ENCODE measurements at places on chromosomes 7 and 10.
A peak's percentile ranks its signal among the peaks of the same experiment; 100 is the strongest.

GRCh38 chr7:139673230-139673629 is 104.6 kb downstream of the HIPK2 start:
- peak; percentile 35 for DNase-seq

DNA sequence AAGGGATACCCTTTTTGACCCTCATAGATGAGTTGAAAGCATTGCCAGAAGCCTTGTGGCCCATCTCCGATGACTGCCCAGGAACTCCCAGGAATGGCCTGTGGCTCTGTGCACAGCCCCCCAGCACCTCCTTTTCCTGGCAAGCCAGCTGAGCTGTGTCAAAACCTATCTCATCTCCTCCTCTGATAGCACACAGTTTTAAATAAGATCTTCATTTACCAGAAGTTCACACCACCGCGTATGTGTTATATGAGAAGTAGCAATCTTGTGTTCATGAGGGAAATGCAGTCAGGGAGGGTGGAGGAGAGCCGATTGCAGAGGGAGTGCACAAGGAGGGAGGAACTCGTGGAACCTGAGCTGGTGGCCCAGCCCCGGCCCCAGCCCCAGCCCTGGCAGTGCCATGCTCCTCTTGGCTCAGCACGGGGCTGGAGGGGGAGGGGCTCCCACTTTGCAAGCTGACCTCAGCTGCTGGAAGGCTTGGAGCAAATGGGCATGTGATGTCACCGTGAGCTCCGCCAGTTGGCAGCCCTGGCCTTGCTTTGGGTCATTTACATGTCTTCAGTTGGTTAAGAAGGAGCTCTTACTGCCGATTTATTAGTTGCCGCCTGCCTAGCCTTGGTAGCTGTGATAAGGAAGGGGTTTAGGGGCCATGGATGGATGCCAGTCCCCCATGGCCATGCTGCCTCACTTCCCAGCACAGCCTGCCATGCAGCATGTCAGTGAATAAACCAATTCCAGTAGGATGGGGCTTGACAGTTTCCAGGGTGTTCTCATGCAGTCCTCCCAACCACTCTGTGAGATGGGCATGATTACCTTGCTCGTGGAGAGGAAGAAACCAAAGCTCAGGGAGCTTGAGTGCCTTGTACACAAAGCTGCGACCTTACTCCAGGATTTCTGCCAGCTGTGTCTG is 20.0 kb downstream of the UNC5B start:
- DNase-seq: no peak

GRCh38 chr10:114632869-114633715 is 25.0 kb downstream of the ABLIM1 start:
- DNase-seq: no peak

DNA sequence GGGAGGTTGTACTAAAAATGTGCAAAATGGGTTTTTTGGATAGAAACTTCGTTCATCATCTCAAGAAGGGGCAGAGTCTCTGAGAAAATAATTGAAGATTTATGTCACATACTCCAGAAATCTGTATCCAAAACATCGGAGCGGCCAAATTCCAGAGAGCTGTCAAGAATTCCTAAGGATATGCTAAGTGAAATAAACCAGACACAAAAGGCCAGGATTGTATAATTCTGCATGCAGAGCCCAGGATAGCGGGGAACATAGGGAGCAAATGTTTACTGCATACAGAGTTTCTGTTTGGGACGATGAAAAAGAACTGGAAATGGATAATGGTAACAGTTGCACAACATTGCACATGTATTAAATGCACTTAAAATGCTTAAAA is 224.2 kb upstream of the AUTS2 start:
- peak; percentile 7 for DNase-seq

- no peak for DNase-seq
These were observed 80.1 kb downstream of the EMX2 start for GRCh38 chr10:117622471-117623184.

DNA sequence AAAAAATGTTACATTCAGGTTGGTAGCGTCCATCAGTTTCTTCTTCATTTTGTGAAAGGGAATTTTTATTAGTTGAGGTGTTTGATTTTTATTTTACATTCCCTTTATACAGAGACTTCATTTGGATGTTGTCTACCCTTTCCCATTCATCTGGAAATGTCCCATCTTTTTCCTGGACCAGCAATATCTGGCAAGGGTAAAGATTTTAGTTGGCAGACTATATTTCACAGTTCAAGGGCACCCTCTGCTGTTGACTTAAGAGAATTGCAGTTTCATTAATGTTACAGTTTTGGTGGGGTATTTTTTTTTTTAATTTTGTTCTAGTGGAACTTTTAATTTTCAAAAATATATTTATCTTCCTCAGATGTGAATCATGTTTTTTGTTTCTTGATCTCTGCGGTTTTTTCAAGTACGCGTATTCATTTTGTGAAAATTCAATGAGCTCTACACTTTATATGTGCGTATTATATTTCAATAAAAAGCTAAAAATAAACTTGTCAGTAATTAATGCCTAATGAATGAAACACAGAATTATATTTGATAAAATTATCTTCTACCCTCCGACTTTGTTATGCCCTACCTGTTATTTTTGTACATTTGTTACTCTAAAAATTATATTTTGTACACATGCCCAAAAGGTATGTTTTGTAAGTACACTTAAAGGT is 97.9 kb upstream of the KLF14 start:
- DNase-seq: no peak

GRCh38 chr7:157352516-157352915 is 15.7 kb downstream of the DNAJB6 start:
- DNase-seq: no peak

DNA sequence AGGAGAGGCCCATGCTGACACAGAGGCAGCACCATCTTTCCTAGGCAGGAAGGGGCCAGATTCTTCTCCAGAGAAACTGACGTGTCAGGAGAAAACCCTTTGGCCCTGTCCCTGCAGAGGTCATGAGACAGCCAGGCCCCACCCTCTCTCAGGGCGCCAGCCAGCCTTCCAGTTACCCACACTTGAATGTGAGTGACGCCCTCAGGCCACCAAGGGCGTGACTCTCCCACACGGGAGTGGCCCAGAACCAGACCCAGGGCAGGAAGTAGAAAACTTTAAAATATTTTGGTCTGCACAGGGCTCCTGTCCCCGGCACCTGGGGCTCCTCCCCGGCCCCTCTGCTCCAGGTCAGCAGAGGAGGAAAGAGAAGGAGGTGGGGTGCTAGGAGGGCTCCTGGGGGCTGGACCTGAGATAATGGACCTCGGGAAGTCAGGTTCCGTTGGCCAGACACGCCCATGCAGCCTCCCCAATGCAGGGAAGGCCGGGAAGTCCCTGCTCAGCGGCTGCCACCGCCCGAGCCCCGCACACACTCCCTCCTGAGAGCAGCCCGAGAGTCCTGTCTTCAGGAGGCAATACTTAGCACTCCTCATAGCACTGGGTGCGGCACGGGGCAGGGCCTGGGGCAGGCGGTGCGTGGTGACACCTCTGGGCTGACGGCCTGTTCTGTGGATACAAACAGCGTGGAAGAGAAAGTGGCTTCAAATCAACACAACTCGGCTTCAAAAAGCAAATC is 67.0 kb upstream of the CFAP46 start:
- peak; percentile 86 for DNase-seq

GRCh38 chr10:22646388-22646853 is 68.0 kb downstream of the PIP4K2A start:
- no peak for DNase-seq

GRCh38 chr10:121338206-121338980 is 259.9 kb downstream of the FGFR2 start:
- DNase-seq: no peak

DNA sequence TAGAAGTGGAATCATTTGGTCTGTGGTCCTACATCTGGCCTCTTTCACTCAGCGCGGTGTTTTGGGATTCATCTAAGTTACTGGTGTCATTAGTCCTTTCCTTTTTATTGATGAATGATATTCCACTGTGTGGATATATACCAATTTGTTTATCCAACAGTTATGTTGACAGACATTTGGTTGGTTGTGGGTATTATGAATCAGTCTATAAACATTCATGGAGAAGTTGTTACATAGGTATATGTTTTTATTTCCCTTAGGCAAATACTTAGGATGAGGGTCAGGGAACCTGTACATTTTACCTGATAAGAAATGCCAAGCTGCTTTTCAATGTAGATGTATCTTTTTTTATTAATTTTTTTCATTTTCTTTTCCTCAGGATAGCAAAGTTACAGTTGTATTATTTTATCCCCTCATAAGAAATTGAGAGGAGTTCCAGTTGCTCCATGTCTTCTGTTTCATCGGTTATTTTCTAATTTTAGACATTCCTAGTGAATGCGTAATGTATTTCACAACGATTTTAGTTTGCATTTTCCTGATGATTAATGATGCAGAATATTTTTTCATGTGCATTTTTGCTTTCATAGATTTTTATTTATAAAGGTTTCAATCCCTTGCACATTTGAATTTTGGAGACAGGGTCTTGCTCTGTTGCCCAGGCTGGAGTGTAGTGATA is 203.8 kb upstream of the SH2B2 start:
- no peak for DNase-seq

- DNase-seq: no peak
These were observed 70.0 kb upstream of the HGF start for GRCh38 chr7:81839708-81840369.

GRCh38 chr10:74875966-74876365 is 49.6 kb downstream of the KAT6B start:
- no peak for DNase-seq

- no peak for DNase-seq
These were observed 69.5 kb upstream of the ZNF438 start for GRCh38 chr10:31101123-31101522.

DNA sequence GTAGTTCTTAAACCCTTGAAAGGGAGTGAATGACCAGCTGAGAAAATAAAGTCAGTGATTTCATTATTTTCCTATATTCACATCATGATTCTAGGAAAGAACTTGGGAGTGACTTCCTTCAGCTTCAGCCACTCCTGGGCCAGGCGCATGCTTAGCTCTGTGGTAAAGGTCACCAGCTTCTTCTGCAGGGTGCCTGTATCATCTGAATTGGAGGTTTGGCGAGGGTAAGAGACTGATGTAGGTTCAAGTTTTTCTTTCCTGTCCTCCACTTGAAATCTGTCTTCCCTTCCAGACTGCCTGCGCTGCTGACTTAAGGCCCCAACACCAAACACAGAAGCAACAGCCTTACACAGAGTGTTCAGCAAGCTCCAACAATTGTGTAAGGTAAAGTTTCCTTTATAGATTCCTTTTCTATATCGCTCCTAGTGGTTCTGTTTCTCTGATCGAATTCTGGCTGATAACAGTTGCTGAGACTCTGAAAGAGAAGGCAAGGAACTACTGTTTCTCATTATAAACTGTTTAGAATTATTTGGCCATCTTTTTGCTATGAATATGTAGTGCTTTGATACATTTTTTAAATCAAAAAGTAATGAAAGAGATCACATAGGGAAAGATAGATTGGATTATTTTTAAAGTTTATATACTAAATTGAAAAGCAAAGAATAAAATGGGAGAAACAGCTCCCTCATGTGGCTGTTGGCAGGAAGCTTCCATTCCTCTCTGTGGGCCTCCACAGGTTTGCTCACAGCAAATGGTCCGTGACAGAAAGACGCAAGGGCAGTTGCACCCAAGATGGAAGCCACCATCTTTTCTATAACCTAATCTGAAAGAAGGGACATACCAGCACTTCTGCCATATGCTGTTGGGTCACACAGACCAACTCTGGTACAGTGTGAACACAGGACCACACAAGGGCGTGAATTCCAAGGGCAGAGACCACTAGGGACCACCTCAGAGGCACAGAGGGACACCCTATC is 14.0 kb downstream of the GATAD1 start:
- peak; percentile 25 for DNase-seq

- no peak for DNase-seq
These were observed 355.1 kb upstream of the MGMT start for GRCh38 chr10:129111922-129112321.

- DNase-seq: no peak
These were observed 35.4 kb downstream of the PRR15 start for GRCh38 chr7:29599026-29599425.

GRCh38 chr7:26284995-26285632 is 6.5 kb upstream of the SNX10 start:
- DNase-seq: no peak

GRCh38 chr7:12244129-12244528 is 33.0 kb downstream of the TMEM106B start:
- peak; percentile 34 for DNase-seq

DNA sequence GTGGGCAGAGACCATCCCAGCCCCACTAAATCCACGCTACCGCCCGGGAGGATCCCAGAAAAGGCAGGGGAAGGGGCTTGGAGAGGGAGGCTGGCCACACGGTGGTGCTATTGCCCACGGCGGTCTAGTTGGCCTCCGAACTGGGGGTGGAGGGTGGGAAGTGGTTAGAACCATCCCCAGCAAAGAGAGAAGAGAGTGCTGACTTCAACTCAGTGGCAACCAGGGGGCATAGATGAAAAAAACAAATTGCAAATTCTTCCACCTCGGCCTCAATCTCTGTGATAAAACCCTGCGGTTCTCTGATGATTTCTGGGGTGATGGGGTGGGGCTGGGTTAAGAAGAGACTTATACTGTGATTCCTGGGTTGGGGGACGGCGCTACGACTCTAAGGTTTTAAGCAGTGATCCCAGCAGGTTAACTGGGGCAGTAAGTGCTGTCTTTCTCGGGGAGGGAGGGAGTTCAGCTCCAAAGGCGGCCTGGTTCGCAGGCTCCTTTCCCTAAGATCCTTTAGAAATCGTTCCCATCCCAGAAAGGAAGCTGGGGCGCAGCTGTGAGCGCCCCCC is 154.5 kb upstream of the LYZL2 start:
- DNase-seq: peak; percentile 83

- DNase-seq: no peak
These were observed 153.6 kb downstream of the HDAC9 start for GRCh38 chr7:18648849-18649758.

All from transverse colon (tissue), 4 donors.